Left renal pelvis (tissue), 4 donors: ENCODE measurements at places on chromosomes 2 and 18. TPM values are rescaled to one million over a fixed set of nuclear protein-coding genes. Genes with fewer than 3 reads are reported as not detected.

DNA sequence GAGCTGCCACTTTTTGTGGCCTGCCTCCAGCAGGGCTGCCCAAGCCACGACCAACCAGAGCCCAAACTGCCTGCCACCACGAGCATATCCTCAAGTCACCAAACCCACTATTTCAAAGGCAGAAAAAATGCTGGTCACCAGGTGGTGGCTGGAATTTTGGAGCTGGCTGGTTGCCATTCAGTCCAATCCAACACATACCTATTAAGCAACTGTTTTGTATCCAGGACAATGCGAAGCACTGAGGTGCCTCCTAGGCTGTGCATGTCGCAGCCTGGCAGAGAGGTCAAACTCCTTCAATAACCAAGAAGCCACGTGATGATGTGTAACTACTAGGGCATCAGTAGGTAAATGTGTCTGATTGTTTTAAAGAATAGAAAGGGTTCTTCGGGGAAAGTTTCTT is 108.3 kb upstream of the PPP1CB start:
- DNase-seq = no peak

DNA sequence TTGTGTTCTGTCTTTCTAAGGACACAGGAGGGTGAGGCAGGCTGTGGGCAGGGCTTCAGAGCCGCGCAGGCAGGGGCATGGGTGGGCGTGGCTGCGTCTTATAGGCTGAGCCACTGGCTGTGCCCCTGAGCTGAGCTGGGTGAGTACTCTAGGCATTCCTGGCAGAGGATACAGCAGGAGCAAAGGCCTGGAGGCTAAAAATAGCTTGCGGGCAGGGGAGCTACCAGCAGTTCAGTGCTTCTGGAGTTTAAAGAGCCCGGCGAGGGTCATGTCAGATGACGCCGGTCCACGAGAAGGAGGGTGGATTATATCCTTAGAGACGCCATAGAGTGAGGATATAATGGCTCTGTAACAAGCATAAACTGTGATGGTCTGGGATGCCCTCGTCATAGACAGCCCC is 31.5 kb upstream of the PDIA6 start:
- DNase-seq = no peak

GRCh38 chr2:45390441-45390840 is 220.6 kb downstream of the SRBD1 start:
- no peak for DNase-seq

- DNase-seq = no peak
These were observed 269.3 kb upstream of the GULP1 start for GRCh38 chr2:188022389-188022788.

- no peak for DNase-seq
These were observed 26.1 kb downstream of the CDC42EP3 start for GRCh38 chr2:37645362-37645761.

DNA sequence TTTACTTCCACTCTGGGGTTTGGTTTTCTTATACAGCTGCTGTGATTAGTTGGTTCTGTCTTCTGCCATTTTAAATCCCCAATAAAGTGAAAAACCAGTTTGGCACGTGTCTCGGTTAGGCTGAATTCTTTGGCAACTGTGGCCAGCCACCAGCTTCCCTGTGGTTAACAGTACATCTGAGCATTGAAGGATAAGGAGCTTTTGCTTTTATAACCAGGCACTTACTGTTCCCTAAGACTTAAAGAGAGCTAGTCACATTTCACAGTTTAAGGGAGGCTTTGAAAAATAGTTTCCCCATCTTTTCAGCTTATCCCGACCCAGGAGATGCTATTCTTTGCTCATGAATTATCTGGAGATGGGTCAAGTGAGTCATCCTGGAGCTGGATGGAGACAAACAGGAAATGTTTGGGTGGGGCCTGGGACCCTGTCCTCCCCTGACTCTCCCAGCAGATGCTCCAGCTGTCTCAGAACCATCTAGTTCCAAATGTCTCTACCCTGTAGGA is 57.3 kb upstream of the EML6 start:
- no peak for DNase-seq

- DNase-seq = no peak
These were observed 49.6 kb upstream of the SLC5A7 start for GRCh38 chr2:107936433-107937359.

DNA sequence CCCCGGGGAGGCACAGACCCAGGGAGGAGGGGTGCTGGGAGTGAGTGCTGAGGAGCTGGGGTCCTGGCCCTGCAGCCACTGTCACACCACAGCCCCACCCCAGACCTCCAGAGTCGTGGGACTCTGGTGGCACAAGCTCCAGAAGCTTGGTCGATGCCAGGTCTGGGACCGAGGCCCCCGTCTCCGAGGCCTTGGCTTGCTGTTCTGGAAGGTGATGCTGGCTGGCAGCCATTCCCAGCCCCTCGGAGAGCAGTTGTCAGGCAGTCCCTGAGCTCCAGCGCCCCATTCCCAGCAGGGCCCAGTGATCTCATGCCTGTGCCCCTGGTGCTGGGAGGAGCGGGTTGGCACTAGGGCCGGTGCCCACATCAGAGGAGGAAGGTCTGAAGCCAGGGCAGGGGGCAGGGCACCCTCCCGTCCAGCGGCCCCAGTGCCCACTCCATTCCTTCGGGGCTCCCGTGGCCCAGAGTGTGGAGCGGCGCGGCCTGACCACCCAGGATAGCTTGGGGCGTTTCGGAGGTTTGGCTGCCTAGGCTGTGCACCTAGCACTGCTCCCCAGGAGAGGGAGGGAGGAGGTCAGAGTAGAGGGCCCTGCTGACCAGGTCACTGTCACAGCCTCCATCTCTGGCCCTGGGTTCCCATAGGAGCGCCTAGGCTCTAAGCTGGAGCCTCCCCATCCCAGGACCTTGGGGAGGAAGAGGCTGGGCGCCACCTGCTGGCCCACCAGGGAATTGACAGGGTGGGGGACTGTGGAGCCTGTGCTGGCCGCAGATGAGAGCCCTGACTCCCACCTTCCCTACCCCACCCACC is 16.8 kb upstream of the ALPI start:
- no peak for DNase-seq

DNA sequence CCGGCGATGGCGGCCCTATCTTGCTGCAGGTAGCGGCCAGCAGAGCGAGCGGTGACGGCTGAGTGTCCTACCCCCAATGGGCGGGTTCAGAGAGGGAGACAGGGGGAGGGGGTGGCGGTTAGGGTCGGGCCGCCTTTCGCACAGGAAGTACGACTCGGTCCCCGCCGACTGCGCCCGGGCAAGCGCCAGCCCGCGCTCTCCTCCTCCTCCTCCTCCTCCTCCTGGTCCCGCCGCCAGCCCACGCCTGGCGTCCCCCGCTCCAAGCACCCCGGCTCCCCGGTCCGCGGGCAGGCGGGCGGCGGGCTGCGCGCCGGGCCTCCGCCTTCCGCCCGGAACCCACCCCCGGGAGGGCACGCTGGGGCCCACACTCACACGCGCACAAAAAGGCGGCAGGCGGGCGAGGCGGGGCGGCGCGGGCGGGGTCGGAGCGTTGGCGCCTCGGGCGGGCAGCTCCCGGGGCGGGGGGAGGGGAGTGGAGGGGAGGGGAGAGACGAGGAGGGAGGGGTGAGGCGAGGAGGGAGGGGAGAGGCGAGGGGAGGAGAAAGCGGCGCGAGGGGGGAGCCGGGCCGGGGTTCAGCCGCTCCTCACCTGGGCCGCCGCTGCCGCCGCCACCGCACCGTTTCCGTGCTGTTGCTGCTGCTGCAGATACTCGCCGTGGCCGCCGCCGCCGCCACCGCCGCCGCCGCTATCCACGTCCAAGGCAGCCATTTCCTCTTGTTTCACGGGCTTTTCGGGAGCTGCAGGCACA is 1.2 kb downstream of the SP3 start:
- peak; percentile 75 for DNase-seq

The ANO7 gene
- polyA plus RNA-seq = 3.3 TPM

The NPC1 gene
- polyA plus RNA-seq = 26.7 TPM

The TM4SF20 gene
- polyA plus RNA-seq = 0.05 TPM

The PARD6G gene
- 31.3 TPM for polyA plus RNA-seq

The KCNK3 gene
- polyA plus RNA-seq = 4.1 TPM
